ENCODE measurements at places on chromosomes 4 and X. TPM values are rescaled to one million over a fixed set of nuclear protein-coding genes. Genes with fewer than 3 reads are reported as not detected.

The KLKB1 gene
- 0.42 TPM for total RNA-seq

DNA sequence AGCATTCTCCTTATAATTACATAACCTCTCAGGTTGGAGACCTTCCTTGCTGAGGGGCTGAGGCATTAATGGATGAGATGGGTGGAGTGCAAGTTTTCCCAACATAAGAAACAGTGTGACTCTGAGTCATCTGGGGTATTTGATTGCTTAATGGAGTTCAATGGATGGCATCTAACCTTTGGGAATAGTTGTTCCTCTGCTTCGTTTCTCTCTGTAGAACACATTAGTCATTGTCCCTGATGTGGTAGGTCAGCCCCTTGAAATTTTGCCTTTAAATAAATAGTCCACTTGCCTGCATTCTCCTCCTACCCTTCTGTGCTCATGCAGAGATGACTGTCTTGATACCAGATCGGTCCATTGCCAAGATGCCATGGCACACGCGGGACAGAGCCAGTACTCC, 38.6 kb downstream of the SLITRK2 start:
- no peak for DNase-seq

GRCh38 chr4:150217808-150218207, 139.6 kb downstream of the DCLK2 start:
- DNase-seq: no peak

DNA sequence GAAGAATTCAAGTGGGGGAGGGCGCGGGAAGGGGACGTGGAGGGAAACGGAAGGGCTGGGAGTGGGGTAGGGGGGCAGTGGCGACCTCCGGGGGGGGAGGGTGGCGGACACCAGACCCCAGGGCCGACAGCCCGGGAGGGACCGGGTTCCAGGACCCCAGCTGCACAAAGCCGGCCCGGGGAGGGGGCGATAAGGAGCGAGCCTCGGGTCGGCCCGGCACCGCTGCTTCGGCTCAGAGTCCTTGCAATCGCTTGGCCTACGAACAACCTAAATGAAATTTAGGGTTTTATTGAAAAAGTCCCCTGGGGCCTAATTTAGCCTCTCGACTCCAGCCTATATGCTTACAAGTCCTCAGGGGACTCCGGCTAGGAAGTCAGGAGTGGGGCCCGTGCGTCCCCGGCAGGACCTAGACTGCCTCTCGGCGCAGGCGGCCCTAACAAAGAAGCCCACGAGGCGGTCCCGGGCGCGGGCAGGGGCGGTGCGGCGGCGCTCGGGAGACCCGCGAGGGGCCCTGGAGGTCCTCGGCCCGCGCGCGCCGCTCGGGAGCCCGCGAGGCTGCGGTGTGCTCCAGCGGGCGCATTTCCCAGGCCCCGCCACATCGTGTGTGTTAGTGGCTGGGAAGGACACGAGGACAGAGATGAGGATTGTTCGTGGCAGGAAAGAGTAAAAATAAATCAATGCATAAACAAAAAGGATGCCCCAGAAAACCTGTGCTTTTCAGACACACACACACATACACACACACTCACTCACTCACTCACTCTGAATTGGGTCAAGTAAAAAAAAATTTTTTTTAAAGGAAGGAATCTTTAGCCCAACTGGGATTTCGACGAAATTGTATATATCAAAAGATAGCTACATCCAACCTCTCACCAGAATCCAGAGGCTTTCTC, 70.0 kb downstream of the MGST2 start:
- DNase-seq: no peak

DNA sequence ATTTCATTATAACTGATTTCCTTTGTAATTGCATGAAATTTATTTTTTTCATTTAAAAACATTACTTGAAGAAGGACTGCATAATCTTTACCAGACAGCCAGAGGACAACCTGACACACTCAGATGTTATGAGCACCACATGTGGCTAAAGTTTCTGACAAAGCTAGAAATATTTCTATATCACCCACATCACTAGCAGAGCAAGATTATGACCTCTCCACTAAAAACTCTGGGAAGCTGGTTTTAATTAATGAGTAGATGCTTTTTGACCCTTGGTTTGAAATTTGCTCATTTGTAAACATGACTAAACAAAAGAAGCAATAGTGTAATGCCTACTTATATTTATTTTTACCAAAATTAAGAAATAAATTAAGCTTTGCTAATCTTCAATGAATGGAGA, 661.5 kb upstream of the EPHA5 start:
- DNase-seq: no peak

DNA sequence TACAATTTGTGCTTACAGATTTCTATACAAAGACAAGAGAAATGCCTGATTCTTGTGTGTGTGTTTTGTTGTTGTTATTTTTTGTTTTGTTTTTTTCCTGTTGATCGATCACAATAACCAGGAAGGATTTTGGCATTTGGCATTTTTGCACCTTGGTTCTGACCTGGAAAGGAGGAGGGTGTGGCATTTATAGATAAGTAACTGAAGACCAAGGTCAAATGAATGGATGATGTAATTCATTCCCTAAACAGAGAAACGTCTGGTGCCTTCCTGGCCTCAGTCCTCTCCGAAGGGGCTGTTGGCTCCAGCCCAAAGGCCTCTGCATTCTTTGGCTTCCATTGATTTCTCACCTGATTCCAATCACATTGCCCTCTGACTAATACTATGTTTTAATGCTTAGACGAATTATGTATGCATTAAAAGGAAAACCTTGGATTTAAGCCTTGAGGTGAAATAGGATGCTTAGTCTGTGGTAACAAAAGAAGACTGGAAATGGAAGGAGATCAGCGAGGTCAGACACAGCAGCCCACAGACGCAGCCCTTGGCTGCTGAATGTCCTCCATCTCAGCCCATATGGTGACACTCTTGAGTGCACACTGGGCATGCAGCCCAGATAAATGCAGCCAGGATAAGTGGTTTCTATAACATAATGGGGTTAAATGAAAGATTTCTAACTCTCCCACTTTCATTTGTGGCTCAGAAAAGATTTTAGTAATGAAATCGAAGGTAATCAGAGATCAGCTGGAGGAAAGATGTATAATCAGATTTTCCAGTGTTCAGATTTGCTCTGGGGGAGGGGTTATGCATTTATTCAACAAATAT, 60.5 kb upstream of the TRIM2 start:
- DNase-seq: no peak

GRCh38 chr4:143026459-143027170, 158.1 kb upstream of the USP38 start:
- peak; percentile 23 for DNase-seq

- no peak for DNase-seq
These were observed 1460.6 kb upstream of the PCDH7 start for GRCh38 chr4:29259556-29259955.

GRCh38 chr4:94516067-94516466, 64.3 kb downstream of the PDLIM5 start:
- no peak for DNase-seq
